ENCODE measurements at places on chromosomes 13 and 19.

DNA sequence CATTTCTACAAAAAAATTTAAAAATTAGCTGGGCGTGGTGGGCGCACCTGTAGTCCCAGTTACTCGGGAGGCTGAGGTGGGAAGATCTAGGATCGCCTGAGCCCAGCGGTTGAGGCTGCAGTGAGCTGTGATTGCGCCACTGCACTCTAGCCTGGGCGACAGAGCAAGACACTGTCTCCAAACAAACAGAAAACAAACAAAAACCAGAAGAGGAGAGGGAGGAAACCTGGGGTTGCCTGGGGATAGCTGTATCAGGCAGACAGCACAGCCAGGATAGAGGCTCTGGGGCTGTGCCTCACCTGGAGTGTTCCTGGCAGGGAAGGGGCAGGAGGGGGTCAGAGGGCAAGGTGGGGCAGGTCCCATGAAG is 2.6 kb upstream of the POLR2E start:
- no peak for DNase-seq

GRCh38 chr13:109123971-109124370 is 494.6 kb downstream of the MYO16 start:
- no peak for DNase-seq

GRCh38 chr19:38744298-38744681 is at the start of gene CAPN12:
TSS of gene CAPN12 (minus strand) at chr19:38744474. CDS start at chr19:38744165, 309 bp downstream.
- no peak for DNase-seq

DNA sequence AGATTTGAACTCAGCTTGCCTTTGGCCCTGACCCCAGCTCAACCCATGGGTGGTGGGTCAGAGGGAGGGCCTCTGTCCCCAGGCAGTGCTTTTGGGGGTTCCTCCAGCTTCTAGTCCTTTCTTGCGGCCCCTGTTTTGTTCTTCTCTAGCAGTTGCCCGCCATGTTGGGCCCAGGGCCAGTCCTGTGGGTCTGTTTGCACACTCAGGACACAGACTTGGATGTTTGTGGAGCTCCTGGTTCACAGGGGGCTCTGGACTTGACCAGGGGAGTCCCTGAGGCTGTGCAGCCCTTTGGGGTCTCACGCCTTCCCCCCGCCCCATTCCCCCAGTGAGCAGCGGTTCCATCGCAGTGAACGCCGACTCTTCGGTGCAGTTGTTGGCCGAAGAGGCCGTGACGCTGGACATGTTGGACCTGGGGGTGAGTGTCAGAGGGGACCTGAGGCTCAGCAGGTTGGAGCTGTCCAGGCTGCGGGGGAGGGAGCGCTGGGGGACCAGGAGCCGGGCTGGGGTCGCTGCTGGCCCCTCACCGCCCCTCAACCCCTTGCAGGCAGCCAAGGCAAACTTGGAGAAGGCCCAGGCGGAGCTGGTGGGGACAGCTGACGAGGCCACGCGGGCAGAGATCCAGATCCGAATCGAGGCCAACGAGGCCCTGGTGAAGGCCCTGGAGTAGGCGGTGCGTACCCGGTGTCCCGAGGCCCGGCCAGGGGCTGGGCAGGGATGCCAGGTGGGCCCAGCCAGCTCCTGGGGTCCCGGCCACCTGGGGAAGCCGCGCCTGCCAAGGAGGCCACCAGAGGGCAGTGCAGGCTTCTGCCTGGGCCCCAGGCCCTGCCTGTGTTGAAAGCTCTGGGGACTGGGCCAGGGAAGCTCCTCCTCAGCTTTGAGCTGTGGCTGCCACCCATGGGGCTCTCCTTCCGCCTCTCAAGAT is 2.5 kb downstream of the ATP5F1D start:
- DNase-seq: peak; percentile 84

DNA sequence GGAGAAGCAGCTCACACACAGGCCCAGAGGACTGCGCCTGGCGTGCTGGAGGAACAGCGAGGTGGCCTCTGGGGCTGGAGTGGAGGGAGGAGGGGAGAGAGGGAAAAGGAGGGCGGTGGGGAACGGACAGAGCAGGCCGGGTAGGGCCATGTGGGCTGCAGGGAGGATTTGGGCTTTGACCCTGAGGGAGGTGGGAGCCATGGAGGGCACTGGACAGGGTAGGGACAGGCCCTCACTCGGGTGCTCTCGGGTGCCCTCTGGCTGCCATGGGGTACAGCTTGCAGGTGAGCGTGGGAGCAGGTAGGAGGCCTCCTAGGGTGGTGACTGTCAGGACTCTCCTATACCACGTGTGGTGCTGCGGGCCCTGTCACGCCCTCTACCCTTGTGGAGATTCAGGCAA is 22.8 kb downstream of the PLIN4 start:
- no peak for DNase-seq

DNA sequence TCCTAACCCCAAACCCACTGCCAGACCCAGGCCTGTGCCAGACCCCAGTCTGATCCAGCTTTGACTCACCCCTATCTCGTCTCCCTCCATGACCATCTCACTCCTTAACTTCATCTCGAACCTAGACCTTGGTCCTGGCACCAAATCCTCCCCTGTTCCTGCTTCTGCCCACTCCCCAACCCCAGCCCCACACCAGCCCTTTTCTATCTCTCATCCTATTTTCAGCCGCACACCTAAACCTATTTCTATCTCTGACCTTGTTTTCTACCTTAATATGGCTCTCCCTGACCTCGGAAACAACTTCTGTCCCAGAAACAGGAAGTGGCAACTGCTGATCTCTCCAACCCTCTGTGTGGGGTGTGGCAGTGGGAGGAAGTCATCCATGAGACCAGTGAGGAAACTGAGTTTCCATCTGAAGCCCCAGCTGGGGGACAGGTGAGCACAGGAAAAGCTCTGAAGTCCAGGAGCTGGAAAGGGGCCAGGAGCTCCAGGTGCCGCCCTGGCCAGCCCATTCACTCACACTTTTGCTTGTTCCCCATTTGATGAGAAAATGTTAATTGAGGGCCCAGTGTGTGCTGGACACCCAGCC is 13.7 kb downstream of the PTH2 start:
- no peak for DNase-seq

DNA sequence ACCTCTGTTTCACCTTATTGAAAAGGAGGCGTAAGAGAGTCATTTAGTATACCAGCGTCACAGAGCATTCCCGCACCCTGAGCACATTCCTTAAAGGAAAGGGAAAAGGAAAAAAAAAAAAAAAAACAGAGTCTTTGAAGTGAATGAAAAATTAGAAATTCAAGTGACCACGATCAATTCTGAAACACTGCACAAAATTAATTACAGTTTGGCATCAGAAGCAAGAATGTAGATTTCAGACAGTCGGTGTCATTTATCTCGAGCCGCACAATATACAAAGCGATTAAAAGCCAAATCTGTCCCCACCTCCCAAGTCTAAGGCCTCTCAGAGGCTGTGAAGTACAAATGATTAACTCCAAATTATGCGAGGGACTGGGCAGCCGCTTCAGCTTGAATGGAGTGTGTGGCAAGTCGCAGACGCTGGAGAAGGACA is 173.7 kb upstream of the ZNF507 start:
- DNase-seq: no peak

- DNase-seq: no peak
Measured at GRCh38 chr13:105979131-105980011, 556.1 kb downstream of the EFNB2 start.

DNA sequence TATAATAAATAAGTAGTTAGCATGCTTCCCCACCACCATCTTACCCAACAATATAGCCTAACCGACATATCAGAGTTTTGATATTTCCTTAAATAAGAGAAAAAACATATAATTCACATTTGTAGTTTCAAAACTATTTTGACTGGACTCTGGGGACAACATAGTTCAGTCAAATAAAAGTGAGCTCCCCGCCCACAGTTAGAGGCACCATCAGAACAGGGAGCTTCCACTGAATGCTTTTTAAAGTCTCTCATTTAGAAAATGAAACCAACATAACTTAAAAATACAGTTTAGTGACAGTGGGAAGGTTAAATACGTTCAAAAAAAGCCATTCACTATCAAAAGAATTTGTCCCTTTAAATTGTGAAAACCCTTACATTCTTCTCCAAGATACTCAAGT is 92.8 kb downstream of the EPSTI1 start:
- no peak for DNase-seq

DNA sequence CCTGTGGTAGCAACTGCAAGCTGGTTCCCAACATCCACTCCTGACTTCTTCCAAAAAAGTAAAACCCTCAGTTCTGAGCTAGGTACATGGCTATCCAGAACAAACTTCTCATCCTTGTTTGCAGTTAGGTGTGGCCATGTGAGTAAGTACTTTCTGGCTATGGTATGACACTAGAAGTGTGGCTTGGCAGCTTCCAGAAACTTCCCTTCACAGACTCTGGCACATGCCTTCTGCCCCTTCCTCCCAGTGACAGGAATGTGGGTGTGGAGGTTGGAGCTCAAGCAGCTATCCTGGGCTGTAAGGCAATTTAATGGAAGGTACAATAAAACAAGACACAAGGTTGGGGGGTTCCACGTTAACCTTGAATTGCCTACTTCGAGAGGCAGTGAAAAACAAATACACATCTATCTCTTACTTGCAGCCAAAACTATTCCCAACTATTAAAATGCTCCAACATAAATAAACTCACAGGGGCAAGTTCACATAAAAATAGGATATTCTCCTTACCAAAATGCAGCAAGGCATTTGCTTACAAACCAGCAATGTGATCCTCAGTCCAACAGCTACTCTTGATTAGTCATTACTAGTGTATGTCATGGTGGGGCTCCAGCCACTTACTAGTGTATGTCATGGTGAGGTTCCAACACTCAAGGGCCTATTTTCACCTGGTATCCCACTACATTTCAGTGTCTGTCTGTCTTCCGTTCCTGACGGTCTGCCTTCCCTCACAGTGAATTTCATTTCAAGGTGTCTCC is 3.1 kb downstream of the SMG9 start:
- DNase-seq: no peak

- DNase-seq: no peak
Measured at GRCh38 chr13:91349992-91350911, 2.8 kb downstream of the MIR17HG start.

DNA sequence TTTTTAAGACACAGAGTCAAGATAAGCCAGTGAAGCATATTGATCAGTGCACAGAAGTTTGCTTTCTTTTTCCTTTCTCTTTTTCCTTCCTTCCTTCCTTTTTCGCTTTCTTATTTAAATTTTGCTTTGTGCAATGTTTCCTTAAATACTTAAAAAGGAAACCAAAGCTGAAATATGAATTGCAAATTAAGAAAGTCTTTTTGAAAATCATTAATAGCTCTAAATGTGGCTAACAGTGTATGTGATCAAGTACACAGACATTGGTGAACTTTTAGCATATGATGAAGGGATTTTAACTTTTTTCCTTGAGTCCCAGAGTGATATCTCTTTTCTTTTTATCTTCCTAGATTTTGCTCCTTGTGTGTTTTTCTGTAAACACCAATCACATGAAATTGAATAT is 1356.9 kb upstream of the PRR20A start:
- DNase-seq: no peak

GRCh38 chr13:110636701-110637201 is 21.4 kb downstream of the NAXD start:
- no peak for DNase-seq

- peak; percentile 11 for DNase-seq
Measured at GRCh38 chr19:58021541-58022282, 12.1 kb upstream of the ZSCAN1 start.

DNA sequence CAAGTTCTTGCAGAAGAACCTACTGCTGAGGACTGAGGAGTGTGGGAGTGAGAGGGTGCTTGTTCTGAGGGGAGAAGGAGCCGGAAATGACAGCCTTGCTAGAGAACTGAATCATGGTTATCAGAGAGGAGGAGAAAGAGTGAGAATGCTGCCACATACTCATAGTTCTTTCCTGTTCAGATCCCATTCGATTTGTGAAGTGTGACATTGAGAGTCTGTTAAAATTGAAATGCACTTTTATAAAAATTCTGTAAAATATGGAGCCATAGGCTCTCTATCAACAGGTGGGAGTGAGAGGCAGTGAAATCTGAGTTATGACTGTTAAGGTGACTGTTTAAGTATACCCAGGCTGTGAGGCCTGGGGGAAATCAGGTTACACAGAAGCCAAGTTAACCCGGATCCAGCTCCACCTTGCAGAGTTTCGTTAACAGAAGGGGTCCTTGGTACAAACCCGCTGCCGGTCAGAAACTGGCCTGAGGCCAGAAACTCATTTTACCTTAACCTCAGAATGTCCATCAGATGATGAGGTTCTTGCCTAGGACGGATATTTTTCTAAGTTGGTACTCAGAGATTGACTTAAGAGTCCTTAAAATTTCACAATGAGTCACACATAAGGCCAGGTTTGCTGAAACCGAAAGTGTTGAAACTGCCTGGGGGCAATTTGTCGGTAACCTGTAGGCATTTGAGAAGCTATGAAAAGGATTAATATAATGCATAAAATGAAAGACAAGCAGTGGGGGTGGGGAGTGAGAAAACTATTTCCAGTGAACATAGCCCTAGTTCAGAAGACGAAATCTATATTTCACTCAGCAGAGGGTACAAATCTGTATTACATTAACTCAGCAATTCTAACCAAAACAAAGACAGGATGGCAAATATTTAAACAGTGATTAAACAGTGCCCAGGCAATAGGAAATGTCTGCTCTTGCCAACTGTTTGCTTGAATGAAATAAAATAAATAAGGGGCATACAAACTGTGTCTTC is 350.5 kb downstream of the KCNRG start:
- no peak for DNase-seq

GRCh38 chr19:46993622-46994021 is 26.0 kb upstream of the NPAS1 start:
- no peak for DNase-seq

DNA sequence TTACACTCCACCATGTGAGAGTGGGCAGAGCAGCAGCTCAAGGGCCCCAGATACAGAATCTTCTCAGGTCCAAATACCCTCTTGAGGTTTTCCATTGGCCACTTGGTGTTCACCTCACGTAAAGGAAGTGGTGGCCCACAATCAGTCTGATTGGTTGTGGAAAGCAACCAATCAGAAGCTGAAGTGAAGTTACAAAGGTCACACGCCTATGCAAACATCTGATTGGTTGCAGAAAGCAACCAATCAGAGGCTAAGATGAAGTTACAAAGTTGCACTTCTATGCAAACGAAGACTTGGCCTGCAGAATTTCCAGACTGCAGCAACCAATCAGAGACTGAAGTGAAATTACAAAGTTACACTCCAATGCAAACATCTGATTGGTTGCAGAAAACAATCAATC is 14.3 kb upstream of the TM9SF2 start:
- no peak for DNase-seq

GRCh38 chr19:36183245-36183628 is 31.0 kb upstream of the COX7A1 start:
- DNase-seq: no peak

DNA sequence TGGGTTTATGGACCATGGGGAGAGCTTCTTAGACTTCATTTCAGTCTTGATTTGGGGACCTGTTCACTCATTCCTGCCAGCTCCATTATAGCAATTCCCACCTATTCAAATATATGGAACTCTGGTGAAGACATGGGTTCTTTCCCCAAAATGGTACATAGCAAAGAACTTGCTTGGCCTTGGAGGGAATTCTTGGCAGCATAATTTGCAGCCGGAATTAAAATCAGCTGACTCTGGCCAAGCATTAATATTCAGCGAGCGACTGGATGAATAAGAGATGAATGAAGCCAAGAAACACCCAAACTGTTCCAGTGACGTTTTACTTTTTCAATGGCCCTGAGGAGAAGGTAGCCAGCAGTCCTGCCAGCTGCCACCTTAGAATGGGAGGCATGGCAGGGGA is 88.4 kb upstream of the SOX1 start:
- DNase-seq: no peak

Data from COLO829 (cell line).